ENCODE measurements at places on chromosomes 5 and 9. TPM values are rescaled to one million over a fixed set of nuclear protein-coding genes. Genes with fewer than 3 reads are reported as not detected.

GRCh38 chr9:4937446-4937845 is 47.6 kb upstream of the JAK2 start:
- no peak for DNase-seq

DNA sequence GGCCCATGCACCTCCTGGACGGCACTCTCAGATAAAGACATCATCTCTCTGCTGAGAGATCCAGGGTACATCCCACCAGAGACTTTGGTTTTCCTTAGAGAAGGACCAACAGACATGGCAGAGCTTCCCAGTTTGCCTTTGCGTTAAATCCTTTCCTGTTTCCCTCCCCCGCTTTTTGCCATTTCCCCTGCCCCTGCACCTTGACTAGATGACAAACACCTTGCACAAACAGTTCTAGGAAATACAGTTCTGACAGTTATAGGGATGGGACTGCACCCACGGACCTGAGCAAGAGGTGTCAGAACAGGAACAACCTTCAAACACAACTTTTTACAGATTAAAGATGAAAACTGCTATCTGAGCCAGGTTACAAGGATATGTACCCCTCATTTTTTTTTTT is 288.9 kb downstream of the MSX2 start:
- DNase-seq, result no peak

The EPB41L4A gene
- 0.27 TPM for total RNA-seq

The BTNL3 gene
- total RNA-seq, result not detected

GRCh38 chr9:135615666-135616618 is 23.4 kb downstream of the GLT6D1 start:
- DNase-seq, result no peak
